ENCODE measurements at places on chromosomes 2 and 18.

DNA sequence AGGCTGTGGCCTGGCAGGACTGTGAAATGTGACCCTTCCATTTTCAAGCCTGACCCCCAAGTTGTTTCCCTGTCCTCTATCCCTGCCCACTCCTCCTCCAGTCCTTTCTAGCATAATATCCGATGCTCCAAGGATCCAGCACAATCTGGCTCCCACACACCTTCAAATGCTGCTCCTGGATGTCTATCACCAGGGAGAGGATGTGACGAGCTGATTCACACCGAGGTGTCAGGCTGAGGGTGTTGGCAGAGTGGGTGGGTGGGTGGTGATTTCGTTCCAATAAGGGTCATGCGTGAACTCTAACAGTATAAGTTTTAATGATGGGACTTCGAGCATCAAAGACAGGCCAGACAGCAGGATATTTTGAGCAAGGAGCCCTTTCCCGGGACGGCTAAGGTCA is 107.8 kb downstream of the CELF4 start:
- no peak for DNase-seq

DNA sequence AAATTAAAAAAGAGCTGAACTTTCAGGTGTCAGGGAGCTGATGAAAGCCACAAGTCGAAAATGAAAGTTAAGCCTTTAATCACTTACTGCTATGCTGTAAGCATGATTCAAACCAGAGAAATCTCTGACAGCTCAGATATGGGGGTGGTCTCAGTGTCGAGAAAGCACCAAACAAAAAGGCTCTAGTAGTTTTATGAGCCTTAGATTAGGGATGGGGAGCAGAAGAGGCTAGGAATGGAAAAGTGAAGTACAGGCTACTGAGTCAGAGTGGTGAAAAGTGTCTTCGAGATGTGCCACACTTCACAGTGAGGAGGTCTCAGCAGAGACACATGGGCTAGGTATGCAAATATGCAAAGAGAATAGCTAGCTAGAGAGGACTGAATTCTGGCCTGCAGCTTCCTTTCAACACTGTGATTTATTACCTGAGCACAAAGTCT is 482.2 kb downstream of the SPAG16 start:
- DNase-seq, result no peak

DNA sequence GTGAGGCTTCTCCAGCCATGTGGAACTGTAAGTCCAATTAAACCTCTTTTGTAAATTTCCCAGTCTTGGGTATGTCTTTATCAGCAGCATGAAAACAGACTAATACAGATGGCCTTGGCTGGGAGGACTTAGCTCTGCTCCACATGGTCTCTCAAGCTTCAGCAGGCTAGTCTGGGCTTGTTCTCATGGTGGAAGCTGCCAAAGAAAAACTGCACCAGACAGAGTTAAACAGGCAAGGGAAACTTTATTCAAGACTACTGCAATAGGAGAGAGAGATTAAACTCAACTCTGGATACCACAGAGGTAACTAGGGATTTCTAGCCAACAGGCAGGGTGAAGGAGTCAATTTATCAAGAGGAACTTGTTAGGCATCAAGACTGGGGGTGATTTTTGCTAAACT is 142.1 kb downstream of the CABLES1 start:
- no peak for DNase-seq

DNA sequence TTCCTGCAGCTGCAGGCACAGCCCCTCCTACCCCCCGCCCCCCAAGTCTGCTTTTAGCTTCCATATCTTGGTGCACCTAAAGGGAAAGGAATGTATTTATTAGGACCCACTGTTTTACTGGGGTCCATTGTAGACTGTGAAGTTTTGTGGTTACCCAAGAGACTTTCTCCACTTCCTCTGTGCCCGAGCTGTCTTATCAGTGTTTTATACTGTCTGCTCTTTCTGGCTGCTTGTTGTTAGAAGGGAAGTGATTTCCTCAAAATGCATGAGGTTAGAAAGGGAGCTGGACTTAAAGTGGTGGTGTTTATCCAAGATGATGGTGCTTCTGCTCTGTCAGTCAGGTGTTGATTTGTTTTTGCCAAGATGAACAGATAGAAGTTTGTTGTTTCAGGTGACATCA is 85.0 kb downstream of the PTH2R start:
- no peak for DNase-seq

GRCh38 chr2:110900191-110900590 is 167.8 kb downstream of the ACOXL start:
- no peak for DNase-seq

DNA sequence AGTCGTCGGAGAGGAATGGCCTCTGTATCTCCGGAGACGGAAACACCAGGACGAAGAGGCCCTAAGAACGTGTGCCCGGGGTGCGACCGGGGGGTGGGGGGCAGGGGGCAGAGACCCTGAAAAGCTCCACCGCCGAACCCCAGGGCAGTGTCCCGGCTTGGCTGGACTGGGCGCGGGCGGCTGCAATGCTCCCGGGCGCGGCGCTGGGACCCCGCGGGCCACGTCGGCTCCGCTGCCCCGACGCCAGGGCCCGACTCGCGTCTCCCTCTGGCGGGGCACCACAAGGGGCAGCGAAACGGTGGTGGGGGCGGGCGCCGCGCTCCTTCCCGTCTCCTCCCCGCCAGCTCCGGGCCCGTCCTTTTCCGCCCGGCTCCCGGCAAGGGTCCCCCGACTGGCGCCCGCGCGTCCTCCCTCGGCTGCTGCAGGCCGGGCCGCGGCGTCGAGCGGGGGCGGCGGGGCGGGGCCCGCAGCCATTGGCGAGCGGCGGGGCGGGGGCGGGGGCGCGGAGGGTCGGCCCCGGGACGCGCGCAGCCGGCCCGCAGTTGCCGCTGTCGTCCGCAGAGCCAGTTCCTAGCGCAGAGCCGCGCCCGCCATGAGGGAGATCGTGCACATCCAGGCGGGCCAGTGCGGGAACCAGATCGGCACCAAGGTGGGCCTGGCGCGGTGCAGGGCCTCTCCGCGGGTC is at the start of gene TUBB6:
Gene TUBB6 (plus strand): TSS at position 541 of the 685 bp plus-strand sequence. CDS start 52 bp downstream, at position 593.
- DNase-seq, result no peak

GRCh38 chr2:237271698-237272652 is 142.0 kb downstream of the COL6A3 start:
- no peak for DNase-seq

DNA sequence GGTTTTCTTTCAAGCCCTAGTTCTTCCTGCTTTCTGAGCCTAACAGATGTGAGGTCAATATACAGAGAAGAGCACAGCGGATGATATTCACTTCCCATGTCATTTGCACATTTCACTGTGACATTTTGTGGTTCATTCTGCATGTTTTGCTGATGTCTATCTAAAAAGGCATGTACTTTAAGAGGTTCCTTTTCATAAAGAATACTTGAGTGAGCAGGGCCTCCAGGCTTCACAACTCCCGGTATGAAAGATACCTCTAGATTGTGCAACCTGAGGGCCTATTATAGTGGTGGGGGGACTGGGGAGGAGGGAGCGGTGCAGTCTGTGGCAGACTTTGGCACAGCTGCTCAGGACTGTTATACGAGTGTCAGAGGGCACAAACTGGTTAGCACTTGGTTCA is 54.6 kb downstream of the CPO start:
- DNase-seq, result no peak

- no peak for DNase-seq
Observed at GRCh38 chr2:181203916-181204315, 223.5 kb downstream of the UBE2E3 start.

DNA sequence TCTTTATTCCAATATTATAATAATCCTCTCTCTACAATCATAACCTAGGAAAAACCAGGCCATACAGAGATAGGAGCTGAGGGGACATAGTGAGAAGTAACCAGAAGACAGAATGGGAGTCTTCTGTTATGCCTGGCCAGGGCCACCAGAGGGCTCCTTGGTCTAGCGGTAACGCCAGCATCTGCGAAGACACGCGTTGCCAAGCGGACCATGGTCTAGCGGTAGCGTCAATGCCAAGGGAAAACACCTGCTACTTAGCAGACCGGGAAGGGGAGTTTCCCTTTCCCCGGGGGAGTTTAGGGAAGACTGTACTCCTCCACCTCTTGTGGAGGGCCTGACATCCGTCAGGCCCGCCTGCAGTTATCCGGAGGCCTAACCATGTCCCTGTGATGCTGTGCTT is 36.6 kb downstream of the ARL6IP6 start:
- DNase-seq, result no peak

DNA sequence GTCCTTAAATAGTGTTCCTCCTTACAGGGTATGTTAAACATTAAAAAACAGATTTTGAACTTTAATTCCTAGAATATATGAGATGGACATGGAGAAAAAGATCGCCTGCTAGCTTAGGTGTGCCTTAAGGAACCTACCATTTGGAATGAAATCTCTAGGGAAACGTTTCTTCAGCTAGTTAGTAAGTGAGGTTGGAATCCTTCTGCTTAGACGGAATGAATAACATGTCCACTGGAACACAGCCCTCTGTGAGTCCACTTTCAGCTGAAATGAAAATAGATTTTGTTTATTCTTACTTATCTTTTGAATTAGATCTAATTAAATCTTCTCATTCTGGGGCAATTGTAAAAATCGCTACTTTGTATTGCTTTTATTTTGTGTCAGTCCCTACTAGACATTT is 28.4 kb downstream of the NAB1 start:
- DNase-seq, result no peak

DNA sequence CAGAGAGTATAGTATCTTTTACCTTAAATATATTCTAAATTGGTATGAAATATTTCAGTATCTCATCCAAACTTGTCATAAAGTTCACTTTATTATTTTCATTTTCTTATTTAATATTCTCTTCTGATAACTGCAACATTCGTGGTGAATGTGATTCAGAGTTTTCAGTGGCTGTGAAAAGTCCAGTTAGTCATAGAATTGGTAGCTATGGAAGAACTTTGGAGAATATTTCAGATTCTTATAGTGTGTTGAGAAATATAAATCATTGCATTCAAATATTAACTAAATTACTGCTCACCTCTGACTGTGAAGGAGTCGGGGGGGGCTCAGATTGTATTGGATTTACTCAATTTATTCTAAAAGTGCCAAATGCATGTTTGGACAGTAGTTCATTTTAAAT is 178.6 kb upstream of the VWC2L start:
- DNase-seq, result no peak

GRCh38 chr18:79944126-79944731 is 7.2 kb downstream of the SLC66A2 start:
- no peak for DNase-seq

DNA sequence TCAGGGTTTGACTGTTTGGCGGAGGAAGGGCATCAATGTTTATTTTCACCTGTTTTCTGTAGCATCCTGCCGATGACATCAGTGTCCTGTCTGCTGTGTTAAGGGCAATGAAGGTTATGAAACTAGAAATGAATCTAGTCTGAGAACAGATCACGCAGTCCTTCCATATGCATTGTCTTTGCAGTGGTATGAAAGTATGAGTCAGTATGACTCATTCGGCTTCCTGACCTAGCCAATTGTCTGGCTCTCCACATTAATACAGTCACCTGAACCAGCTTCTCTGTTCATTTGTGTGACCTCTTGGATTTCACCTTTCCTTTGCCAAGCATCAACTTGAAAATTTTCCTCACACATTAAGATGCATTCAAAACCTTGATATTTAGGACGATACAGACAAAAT is 353.8 kb downstream of the RND3 start:
- DNase-seq, result no peak

GRCh38 chr2:160581448-160581847 is 87.8 kb upstream of the RBMS1 start:
- no peak for DNase-seq
